ENCODE measurements at places on chromosomes 13 and 19. TPM values are rescaled to one million over a fixed set of nuclear protein-coding genes. Genes with fewer than 3 reads are reported as not detected.

GRCh38 chr19:16476401-16476800, 4.6 kb upstream of the EPS15L1 start:
- DNase-seq = no peak

Gene ZNF429
- 9.5 TPM for total RNA-seq

Gene KLK2
- total RNA-seq = not detected

- DNase-seq = no peak
Measured at GRCh38 chr19:13997631-13997962, 8.5 kb downstream of the RFX1 start.

Gene AXL
- 418 TPM for total RNA-seq
